ENCODE measurements at places on chromosomes 2 and 18. TPM values are rescaled to one million over a fixed set of nuclear protein-coding genes. Genes with fewer than 3 reads are reported as not detected.

KLHL41 gene
- total RNA-seq, result not detected

ADAM23 gene
- not detected for total RNA-seq

VWC2L gene
- 0.15 TPM for total RNA-seq

ALPI gene
- total RNA-seq, result not detected

MERTK gene
- total RNA-seq, result 5.7 TPM

TUBA3D gene
- total RNA-seq, result not detected

QPCT gene
- 83.0 TPM for total RNA-seq

CASP10 gene
- 10.6 TPM for total RNA-seq

CNNM3 gene
- 21.8 TPM for total RNA-seq

MEP1B gene
- total RNA-seq, result not detected

FLACC1 gene
- total RNA-seq, result 0.45 TPM

GALNT3 gene
- 60.3 TPM for total RNA-seq

OBSL1 gene
- 20.8 TPM for total RNA-seq

PRKD3 gene
- total RNA-seq, result 68.6 TPM

Data from renal cortical epithelial cell (primary cell).